ENCODE measurements at places on chromosomes 13 and 19. TPM values are rescaled to one million over a fixed set of nuclear protein-coding genes. Genes with fewer than 3 reads are reported as not detected.

The HMG20B gene
- 36.7 TPM for total RNA-seq

The LGALS14 gene
- total RNA-seq = not detected

The GGACT gene
- total RNA-seq = 6.2 TPM

The CLEC11A gene
- total RNA-seq = not detected

The SKA3 gene
- total RNA-seq = 2.7 TPM

The ZNF208 gene
- total RNA-seq = 10.5 TPM

The KLK2 gene
- not detected for total RNA-seq

The POLR2E gene
- 63.8 TPM for total RNA-seq

The MISP gene
- total RNA-seq = not detected

- no peak for DNase-seq
These were observed 220.4 kb upstream of the HTR2A start for GRCh38 chr13:47117268-47117667.

- no peak for DNase-seq
These were observed 28.0 kb upstream of the UFM1 start for GRCh38 chr13:38321654-38322053.

DNA sequence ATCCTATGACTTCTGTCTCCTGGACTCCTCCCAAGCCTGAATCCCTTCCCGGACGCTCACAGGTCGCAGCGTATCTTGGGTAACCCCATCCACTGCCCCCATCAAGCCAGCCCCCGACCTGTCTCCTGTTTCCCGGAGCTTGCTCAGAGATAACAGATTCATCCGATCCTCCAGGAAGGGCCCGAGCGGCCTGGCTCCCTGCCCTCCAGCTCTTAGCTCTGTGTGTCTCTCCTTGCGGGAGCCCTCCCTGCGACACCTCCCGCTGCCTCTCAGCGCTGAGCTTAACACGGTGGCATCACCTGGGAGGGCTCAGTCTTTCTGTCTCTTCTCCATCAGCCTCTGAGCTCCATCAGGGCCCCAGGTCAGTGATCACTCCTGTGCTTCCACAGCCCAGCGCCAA, 4.3 kb upstream of the TMEM255B start:
- DNase-seq = no peak

DNA sequence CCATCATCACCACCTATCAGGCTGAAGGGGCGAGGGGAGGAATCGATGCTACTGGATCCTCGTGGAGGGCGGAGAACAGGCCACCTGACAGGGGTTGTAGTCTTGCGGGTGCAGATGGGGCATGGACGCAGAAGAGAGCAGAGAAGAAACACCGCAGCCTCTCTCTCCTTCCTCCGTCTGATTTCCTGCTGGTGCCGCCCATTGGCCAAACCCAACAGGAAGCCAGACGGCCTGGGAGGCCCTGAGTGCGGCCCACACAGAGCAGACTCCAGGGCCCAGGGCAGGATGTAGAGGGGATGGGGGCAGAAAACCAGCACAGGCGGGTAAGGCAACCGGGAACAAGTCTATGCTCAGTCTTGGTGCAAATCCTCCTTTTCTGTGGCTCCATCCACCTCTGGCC, 15.4 kb downstream of the CEBPA start:
- no peak for DNase-seq

DNA sequence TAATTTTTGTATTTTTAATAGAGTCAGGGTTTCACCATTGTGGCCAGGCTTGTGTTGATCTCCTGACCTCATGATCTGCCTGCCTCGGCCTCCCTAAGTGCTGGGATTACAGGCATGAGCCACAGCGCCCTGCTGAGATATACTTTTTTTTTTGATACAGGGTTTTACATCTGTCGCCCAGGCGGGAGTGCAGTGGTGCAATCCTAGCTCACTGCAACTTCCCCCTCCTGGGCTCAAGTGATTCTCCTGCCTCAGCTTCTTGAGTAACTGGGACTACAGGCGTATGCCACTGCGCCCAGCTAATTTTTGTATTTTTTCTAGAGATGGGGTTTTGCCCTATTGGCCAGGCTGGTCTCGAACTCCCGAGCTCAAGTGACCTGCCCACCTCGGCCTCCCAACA, 2.0 kb downstream of the COLGALT1 start:
- no peak for DNase-seq

DNA sequence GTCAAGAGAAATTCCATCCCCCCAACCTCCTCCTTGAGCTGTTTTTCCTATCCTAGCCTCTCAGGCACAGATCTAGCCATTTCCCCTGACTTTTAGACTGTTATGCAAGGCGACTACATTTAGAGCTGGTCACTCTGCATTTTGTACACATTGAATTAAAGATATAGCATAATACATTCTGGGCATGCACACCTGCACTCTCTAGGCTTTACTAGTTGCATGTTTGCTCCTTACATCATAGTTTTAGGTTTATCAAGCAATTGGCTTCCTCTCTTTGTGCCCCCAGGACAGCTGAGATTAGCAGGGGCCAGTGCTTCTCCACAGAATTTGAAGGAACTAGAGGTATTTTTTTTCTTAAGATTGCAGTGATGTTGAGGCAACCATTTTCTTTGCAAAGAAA, 19.5 kb downstream of the GPC6 start:
- DNase-seq = no peak

GRCh38 chr19:16036397-16036925, 39.8 kb upstream of the TPM4 start:
- DNase-seq = no peak

DNA sequence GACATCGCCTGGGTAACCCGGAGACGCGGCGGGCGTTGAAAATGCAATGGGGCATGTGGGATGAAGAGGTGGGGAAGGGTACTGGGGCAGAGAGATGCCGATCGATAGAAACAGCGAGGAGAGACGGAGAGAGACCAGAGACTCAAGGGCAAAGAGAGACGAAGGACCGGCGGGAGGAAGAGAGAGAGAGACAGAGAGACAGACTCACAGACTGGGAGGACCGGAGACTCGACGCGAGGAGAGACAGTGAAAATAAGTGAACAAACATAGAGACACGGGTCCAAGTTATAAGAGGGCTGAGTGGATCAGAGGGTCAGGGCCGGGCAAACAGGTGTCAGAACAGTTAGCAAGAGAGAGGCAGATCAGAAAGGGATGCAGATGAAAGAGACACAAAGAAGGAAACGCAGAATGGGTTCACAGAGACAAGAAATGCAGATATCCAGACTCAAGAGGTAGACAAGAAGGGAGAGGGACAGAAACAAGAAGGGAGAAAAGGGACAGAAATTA, 576 bp upstream of the MZF1 start:
- no peak for DNase-seq

DNA sequence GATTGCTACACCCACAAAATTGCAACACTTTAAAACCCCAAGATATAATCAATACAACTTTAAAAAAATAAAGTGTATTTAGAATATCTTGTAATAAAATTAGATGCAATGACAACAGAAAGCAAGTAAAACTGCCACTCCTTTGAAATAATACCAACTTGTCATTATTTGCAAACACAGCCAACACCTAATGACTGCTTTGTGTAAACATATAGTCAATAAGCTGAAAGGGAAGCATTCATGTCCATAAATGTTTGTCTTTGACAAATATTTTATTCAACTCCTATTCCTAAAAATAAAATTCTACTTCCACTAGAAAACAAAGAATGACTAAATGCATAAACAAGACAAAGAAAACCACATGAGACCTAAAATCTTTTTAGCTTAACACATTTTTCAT, 6.6 kb downstream of the SMAD9 start:
- no peak for DNase-seq

- DNase-seq = no peak
These were observed 762.5 kb upstream of the ARGLU1 start for GRCh38 chr13:107330484-107330883.

- DNase-seq = no peak
These were observed 6.1 kb upstream of the KANK2 start for GRCh38 chr19:11203194-11204075.

DNA sequence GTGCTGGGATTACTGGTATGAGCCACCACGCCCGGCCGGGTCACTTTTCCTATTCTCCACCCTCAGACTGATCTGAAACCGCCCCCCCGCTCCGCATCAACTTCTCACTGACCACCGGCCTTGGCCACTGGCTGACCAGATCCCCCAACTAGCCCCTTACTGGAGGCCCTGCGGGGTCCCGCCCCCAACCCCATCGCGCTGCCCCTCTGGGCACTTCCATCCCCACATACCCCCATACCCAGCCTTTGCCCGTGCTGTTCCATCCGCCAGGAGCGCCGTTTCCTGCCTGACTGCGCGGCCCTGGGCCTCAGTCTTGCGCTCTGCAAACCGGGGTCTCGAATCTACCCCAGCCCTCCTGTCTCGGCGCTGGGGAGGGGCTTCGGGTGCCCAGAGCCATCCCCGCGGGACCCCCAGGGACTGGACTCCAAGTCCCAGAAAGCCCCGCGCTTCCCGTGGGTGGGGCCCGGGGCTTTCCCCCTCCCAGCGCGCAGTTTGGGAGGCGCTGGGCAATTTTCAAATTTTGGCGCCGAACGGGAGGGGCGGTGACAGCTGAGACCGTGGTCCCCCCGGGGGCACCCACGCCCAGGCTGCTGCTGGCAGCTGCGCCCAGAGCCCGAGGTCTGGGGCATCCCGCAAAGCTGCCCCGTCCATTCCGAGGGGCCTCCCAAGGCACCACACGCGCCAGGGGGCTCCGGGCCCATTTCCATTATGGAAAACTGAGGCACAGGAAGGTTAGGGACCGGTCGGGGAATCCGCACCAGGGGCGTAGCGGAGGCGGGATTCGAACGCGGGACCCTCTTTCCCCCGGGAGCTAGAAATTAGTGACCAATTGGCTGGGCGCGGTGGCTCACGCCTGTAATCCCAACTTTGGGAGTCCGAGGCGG, 5.2 kb upstream of the LMNB2 start:
- DNase-seq = peak; percentile 43

DNA sequence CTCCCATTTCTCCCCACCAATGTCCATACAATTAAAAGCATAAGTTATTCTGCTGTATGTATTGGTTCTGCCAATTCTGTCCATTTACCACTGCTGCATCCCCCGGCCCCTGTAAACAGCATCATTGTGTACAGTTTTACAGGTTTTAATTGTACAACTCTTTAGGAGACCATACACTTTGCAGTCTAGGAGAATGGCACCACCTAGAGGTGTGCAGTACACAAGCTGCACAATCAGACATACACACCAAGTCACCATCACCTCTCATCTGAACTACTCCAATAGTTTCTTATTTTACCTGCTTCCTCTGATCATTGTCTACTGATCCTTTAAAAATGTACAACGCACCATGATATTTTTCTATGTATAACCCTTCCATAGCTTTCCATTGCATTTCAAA, 855.9 kb upstream of the KLHL1 start:
- DNase-seq = no peak

GRCh38 chr19:5118026-5118425, 149.1 kb downstream of the KDM4B start:
- DNase-seq = no peak

DNA sequence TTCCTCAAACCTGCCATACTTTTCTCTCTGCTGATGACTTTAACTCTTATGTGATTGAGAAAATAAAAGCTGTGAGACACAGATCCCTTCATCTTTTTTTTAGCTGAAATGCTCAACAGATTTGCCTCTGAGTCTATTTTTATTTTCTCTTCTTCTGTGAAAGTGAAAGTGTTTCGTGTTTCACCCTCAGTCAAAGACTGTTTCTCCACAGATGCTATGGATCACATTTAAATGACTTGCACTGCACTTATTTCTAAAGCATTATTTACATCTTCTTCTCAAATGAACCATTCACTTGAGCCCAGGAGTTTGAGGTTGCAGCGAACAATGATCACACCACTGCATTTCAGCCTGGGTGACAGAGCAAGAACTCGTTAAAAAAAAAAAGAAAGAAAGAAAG, 890.1 kb upstream of the PCDH20 start:
- DNase-seq = no peak

DNA sequence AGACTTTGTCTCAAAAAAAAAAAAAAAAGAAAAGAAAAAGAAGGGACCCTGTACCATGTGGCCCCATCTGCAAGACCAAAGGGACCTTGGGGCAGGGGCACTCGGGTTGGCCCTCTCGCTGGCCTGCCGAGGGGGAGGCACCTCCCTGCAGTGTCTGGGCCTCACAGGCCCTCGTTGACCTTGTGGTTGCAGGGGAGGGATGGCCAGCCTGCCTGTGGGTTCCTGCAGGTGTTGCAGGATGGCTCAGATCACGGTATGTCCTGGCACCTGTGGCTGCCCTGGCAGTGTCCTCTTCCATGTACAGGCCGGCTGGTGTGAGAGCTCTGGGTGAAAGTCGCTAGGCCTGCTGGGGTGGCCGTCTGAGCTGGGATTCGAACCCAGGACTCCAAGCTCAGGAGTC, 4.7 kb upstream of the PGLS start:
- no peak for DNase-seq

- no peak for DNase-seq
These were observed 83.8 kb downstream of the CRYL1 start for GRCh38 chr13:20441879-20442278.

GRCh38 chr13:58907347-58907746, 1256.4 kb downstream of the DIAPH3 start:
- no peak for DNase-seq

DNA sequence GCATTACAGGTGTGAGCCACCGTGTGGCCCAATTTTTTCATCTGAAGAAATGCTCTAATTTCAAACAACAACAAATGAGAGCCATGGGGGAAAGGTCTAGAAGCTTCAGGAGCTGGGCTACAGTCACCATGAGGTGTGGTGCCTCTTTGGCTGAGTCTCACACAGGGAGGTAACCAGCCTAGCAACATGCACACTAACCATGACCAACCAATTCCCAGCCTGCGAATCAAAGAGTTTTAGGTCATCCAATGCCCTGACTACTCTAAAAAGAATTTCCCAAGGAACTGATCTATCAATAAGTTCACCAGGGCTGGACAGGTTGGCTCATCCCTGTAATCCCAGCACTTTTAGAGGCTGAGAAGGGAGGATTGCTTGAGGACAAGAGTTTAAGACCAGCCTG, 29.9 kb downstream of the PBX4 start:
- no peak for DNase-seq

- no peak for DNase-seq
These were observed 1.3 kb downstream of the BBC3 start for GRCh38 chr19:47229676-47230053.

GRCh38 chr13:23695711-23696464, 125.7 kb downstream of the TNFRSF19 start:
- DNase-seq = peak; percentile 40

DNA sequence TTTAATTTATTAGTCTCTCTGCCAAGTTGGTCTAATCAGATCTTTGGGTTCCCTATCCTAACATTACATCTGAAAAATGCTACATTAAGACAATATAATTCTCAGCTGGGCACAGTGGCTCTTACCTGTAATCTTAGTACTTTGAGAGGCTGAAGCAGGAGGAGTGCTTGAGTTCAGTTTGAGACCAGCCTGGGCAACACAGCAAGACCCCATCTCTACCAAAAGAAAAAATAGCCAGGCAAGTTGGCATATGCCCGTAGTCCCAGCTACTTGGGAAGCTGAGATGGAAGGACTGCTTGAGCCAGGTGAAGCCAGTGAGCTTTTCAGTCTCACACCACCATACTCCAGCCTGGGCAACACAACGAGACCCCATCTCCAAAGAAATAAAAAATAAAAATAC, 95.0 kb downstream of the KLF12 start:
- no peak for DNase-seq

GRCh38 chr19:16386619-16387240, 62.1 kb downstream of the KLF2 start:
- DNase-seq = peak; percentile 53

All from T-helper 17 cell (primary cell).